AG10803 (cell line): ENCODE measurements at places on chromosomes 1 and 21.

DNA sequence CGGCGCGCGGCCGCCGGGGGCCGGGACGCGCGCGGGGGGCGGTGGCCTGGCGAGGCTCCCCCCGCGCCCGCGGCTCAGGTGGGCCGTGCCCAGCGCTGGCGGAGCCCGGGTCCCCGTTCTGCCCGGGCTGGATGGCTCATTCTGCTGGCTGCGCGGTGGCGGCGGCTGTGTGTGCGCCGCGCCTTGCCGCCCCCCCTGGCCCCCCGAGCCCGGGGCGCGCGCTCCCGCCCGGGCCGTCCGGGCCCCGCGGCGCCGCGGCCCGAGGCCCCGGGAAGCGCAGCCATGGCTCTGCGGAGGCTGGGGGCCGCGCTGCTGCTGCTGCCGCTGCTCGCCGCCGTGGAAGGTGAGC lies at the start of gene EPHB2:
TSS of gene EPHB2 (plus strand) at position 139 of the 349 bp plus-strand sequence. CDS start at position 283, 144 bp downstream.
- no peak for DNase-seq

- DNase-seq, result peak; percentile 95
Measured at GRCh38 chr1:109090196-109091077, at the start of gene TMEM167B. Gene TMEM167B, plus strand, starts transcription at chr1:109090764. Its CDS starts 109 bp downstream, at chr1:109090873.

- DNase-seq, result no peak
Measured at GRCh38 chr1:222583079-222583478, 6.7 kb downstream of the TAF1A start.

- no peak for DNase-seq
Measured at GRCh38 chr1:232978091-232978634, 27.8 kb downstream of the NTPCR start.

DNA sequence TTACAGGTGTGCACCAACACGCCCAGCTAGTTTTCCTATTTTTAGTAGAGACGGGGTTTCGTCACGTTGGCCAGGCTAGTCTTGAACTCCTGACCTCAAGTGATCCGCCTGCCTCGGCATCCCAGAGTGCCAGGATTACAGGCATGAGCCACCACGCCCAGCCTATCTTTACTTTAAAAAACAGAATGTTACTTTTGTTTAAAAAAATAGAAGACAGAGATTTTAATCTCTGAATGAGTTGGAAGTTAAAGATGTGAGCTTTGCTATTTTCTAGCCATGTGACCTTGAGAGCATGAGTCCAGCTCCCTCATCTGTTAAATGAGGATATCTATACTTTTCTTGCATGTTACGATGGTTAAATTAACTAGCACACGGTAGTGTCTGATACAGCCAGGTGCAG lies 3.9 kb upstream of the PUM1 start:
- no peak for DNase-seq

DNA sequence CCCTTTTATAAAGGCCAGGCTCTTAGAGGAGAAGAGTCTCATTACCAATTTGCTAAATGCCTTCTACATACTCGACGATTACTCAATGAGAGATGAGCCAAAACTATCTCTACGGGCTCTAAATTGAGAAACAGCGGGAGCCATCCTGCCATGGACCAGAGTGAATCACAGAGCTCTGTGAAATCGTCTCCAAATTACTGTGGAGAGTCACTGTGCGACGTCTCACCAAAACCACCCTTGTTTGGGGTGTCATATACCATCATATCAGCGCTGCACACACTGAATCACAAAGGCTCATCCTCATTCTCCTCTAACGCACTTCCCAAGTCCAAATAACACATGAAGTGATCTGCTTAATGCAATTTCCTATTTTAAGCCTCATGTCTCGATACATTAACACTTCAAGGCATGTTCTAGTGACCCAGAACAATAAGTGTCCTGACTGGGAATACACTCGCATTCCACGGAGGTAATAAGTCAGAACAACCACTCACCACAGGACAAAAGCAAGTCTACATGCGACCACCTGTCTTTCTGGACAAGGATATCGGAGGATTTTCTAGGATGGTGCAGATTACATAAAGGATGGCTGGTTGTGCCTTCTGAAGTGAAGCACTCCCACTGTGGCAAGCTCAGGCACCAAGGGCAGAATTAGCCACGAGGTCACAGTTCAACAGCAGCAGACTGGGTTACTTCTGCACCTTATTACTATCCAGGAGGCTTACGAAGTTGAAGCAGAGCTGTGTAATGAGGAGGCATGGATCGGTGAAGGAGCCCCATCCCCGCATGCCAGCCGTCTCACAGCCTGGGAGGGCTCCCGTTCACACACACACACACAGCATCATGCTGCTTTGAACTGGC lies 44.3 kb downstream of the NID1 start:
- DNase-seq, result peak; percentile 89

GRCh38 chr1:16155537-16156410 lies at the start of gene EPHA2:
Gene EPHA2, minus strand, starts transcription at chr1:16156069. Its CDS starts 137 bp downstream, at chr1:16155932.
- peak; percentile 77 for DNase-seq

GRCh38 chr1:228314315-228314657 lies 92.3 kb downstream of the TRIM11 start:
- no peak for DNase-seq

- DNase-seq, result no peak
Measured at GRCh38 chr1:2439369-2439768, 27.0 kb upstream of the PEX10 start.

- DNase-seq, result peak; percentile 63
Measured at GRCh38 chr1:214281720-214282629, 1.0 kb downstream of the SMYD2 start.

- DNase-seq, result no peak
Measured at GRCh38 chr1:228154670-228155571, 5.2 kb downstream of the GJC2 start.

DNA sequence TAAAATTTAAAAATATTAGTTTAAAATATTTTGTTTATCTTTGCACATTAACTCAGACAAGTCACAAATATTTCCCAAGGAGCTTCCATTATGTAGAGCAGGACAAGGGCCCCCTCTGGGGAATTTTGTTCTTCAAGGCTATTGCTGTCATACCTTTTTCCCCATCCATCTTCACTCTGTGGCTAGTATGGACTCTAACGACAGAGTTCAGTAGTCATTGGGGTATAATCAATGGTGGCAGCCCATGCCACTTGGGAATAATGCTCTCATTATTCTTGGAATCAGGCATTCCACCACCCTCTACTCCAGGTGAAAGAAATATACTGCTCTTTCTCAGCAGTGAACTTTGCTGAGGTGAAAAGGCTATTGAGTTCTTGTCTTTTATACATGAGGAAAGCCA lies 38.5 kb upstream of the ERO1B start:
- no peak for DNase-seq

GRCh38 chr1:85172684-85173337 lies 28.0 kb downstream of the SYDE2 start:
- DNase-seq, result no peak

DNA sequence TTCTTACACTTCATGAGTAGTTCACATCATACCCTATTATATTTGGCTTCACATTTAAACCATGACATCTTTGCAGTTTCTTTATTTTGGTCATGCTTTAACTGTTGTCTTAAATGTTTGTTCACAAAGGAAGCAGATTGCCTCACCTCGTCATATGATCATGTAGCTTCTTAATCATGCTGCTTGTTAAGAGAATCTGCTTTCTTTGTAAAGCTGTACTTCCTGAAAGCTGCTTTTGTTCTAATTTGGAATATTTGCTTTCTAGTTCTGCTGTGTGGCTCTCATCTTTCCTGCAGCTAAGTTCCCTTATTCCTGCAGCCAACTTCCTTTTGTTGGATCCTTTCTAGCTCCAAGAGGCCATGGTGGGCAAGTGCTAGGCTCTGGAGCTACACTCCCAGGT lies 62.9 kb upstream of the SIM2 start:
- DNase-seq, result no peak

DNA sequence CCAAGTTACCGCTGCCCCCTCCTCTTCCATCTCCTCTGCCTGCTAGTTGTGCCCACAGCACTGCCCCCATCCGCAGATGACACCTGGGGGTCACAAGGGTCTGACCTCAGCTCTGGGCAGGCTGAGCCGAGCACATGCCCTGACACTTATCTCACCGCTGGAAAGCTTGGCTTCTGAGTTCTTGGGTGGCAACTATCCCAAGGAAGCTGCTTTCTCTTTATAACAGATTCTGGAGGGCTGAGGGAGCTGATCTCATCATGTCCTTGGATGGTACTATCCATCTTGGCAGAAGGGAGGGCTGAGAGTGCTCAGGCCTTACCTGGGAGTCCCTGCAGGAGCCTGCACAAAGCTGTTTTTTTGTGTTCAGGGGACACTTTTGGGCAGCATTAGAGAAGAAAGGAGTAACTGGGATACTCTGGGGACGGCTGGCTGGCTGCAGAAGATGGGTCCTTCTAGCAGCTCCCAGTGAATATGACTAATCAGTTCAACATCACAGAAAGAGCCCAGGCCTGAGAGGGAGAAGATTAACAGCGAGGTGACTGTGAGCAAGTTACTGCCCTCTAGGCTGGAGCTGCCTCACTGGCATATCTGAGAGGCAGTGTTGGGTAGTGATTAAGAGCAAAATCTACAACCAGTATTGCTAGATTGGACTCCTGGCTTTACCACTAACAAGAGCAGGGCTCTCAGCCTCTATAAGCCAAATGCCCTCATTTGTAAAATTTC lies 71.6 kb downstream of the PLXNA2 start:
- no peak for DNase-seq

DNA sequence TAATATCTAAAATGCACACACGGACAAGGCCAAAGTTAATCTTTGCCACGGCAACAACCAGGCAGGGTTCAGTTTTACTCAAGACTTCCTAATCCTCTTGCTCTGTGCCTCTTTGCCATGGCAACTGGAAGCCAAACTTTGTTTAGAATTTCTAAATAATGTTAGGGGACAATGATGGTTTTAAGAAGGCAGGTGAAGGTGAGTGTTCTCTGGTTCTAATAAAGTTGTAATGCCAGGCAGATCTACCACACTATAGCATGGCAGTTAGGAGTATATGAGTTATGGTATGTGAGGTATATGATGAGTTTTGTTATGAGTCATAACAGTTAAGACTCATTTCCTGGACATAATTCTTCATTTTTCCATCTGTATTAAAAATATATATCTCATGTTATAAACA lies 2.7 kb downstream of the PTPRC start:
- no peak for DNase-seq

DNA sequence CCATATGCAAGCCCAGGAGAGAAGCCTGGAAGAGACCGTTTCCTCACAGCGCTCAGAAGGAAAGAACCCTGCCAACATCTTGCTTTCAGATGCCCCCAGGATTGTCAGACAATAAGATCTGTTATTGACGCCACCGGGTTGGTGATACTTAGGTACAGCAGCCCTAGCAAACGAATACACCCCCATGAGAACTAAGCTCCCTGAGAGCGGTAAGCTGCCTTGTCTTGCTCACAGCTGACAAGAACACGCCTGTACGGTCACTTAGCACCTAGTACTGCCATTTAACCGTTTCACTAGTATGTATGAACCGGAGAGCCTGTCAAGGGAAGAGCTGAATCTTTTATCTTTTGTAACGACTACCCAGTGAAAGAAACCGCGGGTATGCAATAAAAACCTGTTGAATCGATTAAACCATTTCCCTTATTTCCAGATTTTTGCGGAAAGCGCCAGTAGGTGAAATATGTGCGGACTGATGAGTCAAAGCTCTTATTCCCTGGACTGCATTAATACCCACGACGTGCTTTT lies 619 bp upstream of the ZBTB8B start:
- DNase-seq, result no peak

DNA sequence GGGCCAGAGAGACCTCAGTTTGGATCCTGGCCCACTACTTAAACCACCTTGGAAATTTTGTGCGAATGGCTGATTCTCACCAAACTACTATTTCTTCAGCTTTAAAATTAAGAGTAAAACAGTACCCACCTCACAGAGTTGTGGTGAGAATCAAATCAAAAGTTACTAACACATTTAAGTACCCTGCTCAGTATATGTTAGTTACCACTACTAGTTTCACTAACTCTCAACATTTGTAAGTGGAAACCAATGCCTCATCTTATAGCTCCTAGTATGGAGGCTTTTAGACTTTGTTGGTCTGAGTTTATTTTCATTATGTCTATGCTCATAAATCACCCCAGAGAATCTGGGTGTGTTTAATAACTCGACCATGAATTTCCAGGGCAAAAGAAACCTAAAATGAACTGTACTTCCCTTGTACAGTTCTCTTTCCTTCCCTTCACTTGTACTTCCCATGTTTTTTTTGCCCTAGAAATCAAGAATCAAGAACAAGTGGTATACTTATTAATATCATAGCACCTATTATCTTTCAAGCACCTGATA lies 11.6 kb upstream of the SERBP1 start:
- DNase-seq, result no peak

DNA sequence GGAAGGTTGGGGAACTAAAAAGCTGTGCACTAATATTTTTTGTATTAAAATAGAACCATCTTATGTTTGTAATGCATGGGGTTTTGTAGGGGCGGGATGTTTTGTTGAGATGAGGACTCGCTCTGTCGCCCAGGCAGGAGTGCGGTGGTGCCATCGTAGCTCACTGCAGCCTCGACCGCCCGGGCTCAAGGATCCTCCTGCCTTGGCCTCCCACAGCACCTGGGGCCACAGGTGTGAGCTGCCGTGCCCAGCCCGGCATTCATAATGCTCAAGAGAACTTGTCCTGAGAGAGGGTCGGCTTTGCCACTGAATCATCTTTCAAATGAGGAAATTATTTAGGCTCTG lies 3.0 kb upstream of the C1orf159 start:
- no peak for DNase-seq

- no peak for DNase-seq
Measured at GRCh38 chr1:148373192-148373925, 109.7 kb downstream of the PPIAL4G start.

- no peak for DNase-seq
Measured at GRCh38 chr1:41515131-41515678, 30.7 kb upstream of the EDN2 start.

DNA sequence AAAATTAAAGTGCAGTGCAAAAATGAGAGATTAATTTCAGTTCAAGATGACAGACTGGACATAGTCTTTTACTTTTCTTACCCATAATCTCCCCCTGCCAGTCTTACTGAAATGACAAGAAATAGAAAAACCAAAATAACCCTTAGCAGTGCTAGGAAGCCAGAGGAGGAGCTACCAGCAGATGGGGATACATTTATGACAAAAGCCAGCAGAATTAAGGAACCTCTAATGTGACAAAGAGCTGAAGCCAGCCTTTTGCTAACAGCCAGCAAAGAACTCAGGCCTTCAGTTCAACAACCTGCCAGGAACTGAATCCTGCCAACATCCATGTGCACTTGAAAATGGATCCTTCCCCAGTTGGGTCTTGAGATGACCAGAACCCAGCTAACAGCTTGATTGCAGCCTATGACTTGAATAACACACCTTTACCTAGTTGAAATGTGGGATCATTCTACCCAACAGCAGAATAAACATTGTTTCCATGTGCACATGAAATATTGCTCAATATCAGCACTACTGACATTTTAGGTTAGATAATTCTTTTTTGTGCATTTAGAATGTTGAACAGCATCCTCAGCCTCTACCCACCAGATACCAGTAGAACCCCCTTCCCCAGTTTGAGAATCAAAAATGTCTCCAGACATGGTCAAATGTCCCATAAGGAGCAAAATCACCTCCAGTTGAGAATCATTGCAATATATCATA lies 7.9 kb upstream of the TRAF5 start:
- DNase-seq, result no peak
